ENCODE measurements at places on chromosomes 2 and 18.

- no peak for DNase-seq
Observed at GRCh38 chr2:86372133-86372532, 34.7 kb upstream of the REEP1 start.

- no peak for DNase-seq
Observed at GRCh38 chr2:233964581-233964980, 47.4 kb downstream of the TRPM8 start.

GRCh38 chr2:141423124-141423523 lies 707.7 kb downstream of the LRP1B start:
- DNase-seq = no peak

GRCh38 chr2:16186661-16187481 lies 246.5 kb downstream of the MYCN start:
- DNase-seq = no peak

- no peak for DNase-seq
Observed at GRCh38 chr2:148969659-148970061, 68.8 kb upstream of the LYPD6B start.

GRCh38 chr2:41033127-41033526 lies 581.2 kb upstream of the SLC8A1 start:
- DNase-seq = no peak

GRCh38 chr18:74419761-74420160 lies 37.3 kb downstream of the DIPK1C start:
- no peak for DNase-seq

GRCh38 chr2:129673234-129673633 lies 306.2 kb upstream of the RAB6C start:
- DNase-seq = no peak

DNA sequence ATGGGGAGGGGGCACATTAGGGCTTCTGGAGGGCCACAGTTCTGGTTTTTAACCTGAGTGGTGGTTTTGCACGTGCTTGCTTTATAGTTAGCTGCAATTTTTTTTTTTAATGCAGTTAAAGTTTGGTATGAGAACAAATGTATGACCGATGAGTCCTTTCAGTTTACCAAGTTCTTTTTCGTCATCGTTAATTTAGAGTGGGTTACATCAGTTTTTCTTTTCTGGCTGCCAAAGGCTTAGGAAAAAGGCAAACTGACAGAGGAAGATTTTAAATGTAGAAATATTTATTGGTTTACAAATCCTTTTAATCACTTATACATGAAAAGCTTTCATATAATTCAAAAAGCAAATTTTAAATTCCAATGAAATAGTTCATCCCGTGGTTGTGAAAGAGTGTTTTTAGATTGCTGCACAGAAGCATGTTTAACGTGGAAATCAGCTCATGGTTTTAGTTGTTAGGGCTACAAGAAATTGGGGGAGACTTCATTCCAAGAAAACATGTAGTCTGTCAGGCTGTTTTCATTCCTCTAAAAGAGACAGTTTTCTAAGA lies 82.9 kb downstream of the MSH2 start:
- DNase-seq = no peak

- no peak for DNase-seq
Observed at GRCh38 chr2:240898731-240899467, 2.9 kb upstream of the MAB21L4 start.

- no peak for DNase-seq
Observed at GRCh38 chr18:58338141-58338540, 290.8 kb downstream of the ALPK2 start.

GRCh38 chr2:236319036-236319435 lies 54.8 kb upstream of the ASB18 start:
- DNase-seq = no peak

- no peak for DNase-seq
Observed at GRCh38 chr2:46578961-46579360, 99.6 kb downstream of the TMEM247 start.

GRCh38 chr2:33395655-33396249 lies 80.7 kb upstream of the RASGRP3 start:
- DNase-seq = peak; percentile 24

GRCh38 chr2:208034503-208035140 lies 9.3 kb upstream of the PLEKHM3 start:
- no peak for DNase-seq

GRCh38 chr18:42242758-42243157 lies 287.7 kb downstream of the PIK3C3 start:
- no peak for DNase-seq

- DNase-seq = no peak
Observed at GRCh38 chr2:128490881-128491691, 172.4 kb upstream of the HS6ST1 start.

- DNase-seq = no peak
Observed at GRCh38 chr2:138329591-138329990, 172.0 kb upstream of the SPOPL start.

DNA sequence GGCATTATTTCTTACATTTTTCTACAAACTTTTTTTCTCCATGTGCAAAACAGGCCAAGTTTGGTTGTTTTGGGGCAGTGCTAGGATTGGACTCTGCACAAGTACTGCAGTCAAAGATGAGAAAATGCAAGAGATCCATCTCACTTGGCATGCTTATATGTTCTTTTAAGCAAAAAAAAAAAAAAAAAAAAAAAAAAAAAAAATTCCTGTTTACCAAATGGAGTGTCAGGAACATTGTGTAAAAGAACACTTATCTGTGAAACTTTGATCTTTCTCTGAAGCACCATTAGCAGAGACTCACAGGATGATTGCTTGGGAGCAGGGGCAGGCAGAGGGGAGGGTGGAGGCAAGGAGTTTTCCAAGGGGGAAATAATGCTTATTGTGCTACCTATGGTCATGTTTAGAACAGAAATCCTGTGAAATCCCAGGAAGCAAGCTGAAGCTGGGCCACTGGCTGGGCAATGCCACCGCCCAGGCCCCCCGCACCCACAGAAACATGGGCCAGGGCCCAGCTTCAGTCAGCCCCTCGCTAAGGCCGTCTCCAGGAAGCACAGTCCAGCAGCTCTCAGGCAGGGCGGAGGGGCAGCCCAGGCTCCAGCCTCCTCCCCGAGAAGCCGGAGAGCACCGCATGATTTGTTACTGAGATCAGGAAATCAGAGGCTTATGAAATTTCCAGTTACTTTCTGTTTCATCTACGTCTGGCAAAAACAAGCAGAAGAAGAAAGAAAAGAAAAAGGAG lies 229.4 kb downstream of the ZNF516 start:
- no peak for DNase-seq

DNA sequence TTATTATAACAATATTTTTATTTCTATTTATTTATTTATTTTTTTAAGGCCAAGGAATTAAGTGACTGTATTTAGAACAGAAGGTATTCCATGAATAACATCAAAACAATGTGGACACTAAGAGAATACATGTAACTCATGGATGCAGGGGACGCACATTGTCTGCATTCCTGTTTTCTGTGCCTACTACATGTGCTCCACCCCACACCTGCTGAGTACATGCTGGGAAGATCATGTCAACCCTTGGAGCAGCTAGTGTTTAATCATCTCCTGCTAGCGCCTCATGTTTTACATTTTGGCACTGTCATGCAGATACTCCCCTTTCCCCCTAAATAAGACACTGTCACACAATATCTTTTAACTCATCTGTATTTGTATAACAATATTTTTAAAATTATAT lies 29.3 kb downstream of the DPYSL5 start:
- DNase-seq = no peak

DNA sequence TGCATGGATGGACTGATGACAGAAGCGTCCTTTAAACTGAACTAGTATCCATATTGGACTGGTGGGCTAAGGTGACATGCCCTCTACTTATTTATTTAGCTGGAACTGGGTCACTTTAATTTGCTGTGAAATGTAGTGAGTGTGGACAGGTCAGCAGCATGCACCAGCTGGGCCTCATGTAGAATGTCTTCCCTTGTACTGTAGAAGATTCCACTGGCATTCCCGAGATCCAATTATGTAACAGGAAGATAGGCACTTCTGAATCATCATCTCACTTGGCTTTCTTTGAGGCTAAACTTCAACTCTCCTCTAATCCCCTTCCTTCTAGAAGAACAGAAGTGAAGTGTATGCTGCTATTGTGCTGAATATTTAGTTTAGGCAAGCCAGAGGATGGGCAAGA lies 296.2 kb downstream of the SLC8A1 start:
- DNase-seq = no peak

DNA sequence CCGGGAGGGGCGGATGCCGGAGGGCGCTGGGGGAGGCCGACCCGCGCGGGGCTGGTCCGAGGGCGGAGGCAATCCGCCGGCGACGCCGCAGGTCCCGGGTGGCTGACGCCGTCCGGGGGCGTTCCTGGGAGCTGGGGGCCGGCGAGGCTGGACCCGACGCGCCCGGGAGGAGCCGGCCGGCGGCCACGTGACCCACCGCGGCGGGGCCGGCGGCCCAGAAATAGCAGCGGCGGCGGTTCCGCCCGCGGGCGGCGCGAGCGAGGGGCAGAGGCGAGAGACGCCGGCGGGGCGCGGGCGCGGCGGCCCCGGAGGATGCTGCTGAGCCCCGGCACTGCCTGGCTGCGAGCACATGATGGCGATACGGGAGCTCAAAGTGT lies at the start of gene RAB31:
Gene RAB31 (plus strand): TSS at position 245 of the 377 bp plus-strand sequence. CDS start 105 bp downstream, at position 350.
- DNase-seq = no peak

DNA sequence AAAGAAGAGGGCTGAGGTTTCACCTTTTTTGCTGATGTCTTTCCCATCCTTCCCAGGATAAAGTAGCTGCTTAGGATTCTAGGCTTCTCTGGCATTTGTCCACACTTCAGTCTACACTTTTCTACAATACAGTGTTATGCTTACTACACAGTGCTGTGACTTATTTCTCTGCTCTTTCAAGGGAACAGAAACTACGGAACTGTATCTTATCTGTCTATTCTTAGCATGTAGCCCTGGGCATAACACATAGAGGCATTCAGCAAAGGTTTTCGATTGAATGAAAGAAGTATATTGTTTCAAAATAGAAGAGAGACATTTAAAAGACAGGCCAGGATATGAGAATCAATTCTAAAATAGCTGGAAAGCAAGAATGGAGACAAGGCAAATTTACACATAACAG lies 110.9 kb downstream of the ARHGEF33 start:
- DNase-seq = no peak

GRCh38 chr2:35548171-35548570 lies 807.4 kb upstream of the CRIM1 start:
- DNase-seq = no peak

DNA sequence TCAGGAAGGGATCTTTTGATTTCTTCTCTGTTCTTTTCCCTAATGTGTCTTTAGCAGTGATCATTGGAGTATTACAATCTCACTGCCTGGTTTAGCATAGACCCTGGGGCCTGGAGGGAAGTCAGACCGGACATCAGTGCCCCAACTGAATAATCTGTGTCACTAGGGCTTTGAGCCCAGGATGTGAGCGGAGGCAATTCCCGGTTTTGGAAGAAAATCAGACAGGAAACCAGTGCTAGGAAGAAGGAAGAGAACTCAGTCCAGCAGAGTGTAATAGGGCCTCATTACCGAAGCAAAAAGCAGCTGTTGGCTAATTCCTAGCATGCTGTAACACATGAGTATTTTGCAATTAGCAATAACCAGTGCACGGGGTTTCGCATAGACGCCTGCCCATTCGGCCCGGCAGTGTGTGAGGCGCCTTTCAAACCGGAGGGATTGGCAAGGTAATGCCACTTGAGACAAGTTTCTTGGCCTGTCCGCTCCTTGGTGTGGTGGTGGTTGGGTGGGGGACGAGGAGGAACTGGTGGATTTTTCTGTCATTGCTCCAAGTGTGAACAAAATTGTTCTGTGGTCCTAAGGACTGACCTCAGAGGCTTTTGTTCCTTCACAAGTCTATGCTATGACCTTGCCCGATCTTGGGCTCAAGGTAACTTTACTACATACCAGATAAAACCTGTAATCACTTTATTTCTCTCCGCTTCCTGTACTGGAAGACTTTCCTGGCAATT lies 2.8 kb downstream of the FOSL2 start:
- DNase-seq = no peak

DNA sequence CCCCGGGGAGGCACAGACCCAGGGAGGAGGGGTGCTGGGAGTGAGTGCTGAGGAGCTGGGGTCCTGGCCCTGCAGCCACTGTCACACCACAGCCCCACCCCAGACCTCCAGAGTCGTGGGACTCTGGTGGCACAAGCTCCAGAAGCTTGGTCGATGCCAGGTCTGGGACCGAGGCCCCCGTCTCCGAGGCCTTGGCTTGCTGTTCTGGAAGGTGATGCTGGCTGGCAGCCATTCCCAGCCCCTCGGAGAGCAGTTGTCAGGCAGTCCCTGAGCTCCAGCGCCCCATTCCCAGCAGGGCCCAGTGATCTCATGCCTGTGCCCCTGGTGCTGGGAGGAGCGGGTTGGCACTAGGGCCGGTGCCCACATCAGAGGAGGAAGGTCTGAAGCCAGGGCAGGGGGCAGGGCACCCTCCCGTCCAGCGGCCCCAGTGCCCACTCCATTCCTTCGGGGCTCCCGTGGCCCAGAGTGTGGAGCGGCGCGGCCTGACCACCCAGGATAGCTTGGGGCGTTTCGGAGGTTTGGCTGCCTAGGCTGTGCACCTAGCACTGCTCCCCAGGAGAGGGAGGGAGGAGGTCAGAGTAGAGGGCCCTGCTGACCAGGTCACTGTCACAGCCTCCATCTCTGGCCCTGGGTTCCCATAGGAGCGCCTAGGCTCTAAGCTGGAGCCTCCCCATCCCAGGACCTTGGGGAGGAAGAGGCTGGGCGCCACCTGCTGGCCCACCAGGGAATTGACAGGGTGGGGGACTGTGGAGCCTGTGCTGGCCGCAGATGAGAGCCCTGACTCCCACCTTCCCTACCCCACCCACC lies 16.8 kb upstream of the ALPI start:
- peak; percentile 39 for DNase-seq

- no peak for DNase-seq
Observed at GRCh38 chr2:43370705-43371104, 144.3 kb upstream of the ZFP36L2 start.
